Fibroblast of lung (primary cell): ENCODE measurements at places on chromosomes 7 and 10. TPM values are rescaled to one million over a fixed set of nuclear protein-coding genes. Genes with fewer than 3 reads are reported as not detected.

The DOCK1 gene
- 74.7 and 91.0 TPM in 2 replicates for total RNA-seq

The TRDMT1 gene
- 4.4 and 5.8 TPM in 2 replicates for total RNA-seq

The SAP25 gene
- not detected in 2 replicates for total RNA-seq

The ANKRD1 gene
- under 0.01 TPM in 1 of 2 replicates, not detected in the other for total RNA-seq

The ARHGAP22 gene
- 21.3 and 75.5 TPM in 2 replicates for total RNA-seq

The SRRM3 gene
- 1.0 and 1.7 TPM in 2 replicates for total RNA-seq

The GTF2I gene
- total RNA-seq: 82.7 and 105 TPM in 2 replicates

The GDF10 gene
- 8.0 and 25.1 TPM in 2 replicates for total RNA-seq
